ENCODE measurements at places on chromosomes 1 and 21.
A peak's percentile ranks its signal among the peaks of the same experiment; 100 is the strongest.

GRCh38 chr1:2288311-2288710, 60.2 kb downstream of the SKI start:
- no peak for DNase-seq

GRCh38 chr1:29341936-29342335, 105.6 kb downstream of the PTPRU start:
- no peak for DNase-seq

GRCh38 chr1:84884671-84885389, 8.2 kb downstream of the LPAR3 start:
- DNase-seq, result no peak

DNA sequence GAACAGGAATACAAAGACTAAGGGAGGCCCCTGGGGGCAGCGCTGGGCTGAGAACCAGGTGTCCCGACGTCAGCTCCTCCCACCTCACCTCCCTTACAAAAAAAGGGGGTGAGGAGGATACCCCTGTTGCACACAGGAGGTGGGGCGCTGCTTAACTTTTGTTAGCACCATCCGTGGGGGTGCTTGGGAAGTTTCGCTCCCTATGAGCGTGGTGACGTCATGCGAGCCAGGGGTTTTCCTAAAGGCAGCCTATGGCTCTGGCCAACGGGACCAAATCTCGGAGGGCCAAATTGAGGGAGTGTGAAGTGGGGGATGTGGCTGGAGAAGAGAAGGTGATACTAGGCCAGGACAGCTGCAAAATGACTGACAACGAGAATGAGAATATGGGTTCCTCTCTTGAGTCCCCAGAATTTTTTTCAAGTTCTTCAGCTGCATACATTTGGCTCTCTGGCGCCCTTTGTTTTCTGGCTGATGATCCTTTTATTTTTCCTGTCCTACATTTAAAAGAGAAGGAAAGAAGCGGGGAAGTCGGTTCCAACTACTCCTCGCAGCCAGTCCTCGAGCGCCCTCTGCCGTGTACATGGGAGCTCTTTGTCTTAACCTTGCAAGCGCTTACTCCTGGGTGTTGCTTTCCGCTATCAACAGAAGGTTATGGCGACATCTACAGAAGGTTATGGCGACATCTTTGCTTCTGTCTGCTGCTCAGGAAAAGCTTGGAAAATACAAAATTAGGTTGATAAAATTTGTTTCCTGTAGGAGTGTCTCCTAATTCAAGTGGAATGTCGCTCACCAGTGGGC, 48.0 kb upstream of the ZC3H11B start:
- DNase-seq, result peak; percentile 75

GRCh38 chr1:31666263-31666963, 21.7 kb upstream of the PEF1 start:
- no peak for DNase-seq

- no peak for DNase-seq
Measured at GRCh38 chr1:181083842-181084605, 4.5 kb upstream of the IER5 start.

GRCh38 chr1:211174375-211174774, 40.4 kb upstream of the KCNH1 start:
- DNase-seq, result no peak

- DNase-seq, result no peak
Measured at GRCh38 chr1:145962157-145963102, 1.9 kb downstream of the ANKRD34A start.

GRCh38 chr1:213287987-213288386, 236.9 kb downstream of the RPS6KC1 start:
- DNase-seq, result no peak

DNA sequence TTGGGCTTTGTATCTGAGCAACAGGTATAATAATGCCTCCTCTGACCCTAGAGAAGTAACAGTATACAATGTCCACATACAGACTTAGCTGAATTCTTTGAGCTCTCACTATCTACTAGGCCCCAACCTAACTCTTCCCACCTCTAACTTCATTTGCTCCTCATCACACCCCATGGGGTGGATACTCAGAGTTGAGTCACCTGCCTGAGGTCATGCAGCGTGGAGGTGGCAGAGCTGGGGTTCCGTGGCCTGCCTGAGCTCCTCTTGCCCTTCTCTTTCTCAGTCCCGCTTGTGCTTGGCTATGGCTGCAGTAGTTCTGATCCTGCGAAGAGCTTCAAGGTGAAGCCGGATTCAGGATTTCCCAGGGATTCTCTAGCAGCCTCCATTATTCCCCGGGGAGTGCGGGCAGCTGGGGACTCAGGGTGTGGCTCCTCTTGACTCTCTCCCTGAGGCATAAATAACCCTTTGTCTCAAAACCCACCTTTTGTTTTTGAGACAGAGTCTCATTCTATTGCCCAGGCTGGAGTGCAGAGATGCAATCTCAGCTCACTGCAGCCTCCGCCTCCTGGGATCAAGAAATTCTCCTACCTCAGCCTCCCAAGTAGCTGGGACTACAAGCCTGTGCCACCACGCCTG, 29.9 kb upstream of the ACTL8 start:
- no peak for DNase-seq

DNA sequence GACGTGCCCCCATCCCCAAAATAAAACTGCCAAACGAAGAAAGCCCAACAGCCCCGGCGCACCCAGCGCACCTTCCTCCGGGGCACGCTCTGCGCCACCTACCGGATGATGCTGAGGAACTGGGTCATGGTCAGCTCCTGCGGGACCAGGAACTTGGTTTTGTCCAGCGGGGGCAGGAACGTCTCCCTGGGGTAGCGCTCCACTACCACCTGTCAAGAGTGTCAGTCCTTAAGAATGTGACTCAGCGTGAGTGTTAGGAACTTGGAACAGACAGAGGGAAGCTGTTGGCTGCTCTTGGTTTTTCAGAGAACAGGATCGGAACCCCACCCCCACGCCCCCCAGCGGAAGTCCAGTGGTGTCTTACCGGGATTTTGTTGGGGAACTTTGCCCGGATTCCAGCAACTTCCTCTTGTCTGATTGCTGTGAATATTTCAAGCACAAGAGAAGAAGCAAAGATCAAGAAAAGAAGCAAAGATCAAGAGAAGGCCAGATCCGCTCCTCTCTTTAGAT, 431 bp downstream of the MAP1LC3C start:
- peak; percentile 64 for DNase-seq

DNA sequence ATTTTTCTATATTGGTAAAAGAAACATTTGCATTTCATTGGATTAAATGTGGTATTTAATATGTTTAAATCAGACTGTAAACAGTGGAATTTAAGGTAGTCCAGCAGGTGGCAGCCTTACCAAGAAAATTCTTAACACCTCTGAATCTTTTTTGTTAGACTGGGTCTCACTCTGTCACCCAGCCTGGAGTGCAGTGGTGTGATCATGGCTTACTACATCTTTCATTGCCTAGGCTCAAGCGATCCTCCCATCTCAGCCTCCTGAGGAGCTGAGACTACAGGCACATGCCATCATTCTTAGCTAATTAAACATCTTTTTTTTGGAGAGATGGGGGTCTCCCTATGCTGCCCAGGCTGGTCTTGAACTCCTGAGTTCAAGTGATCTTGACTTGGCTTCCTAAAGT, 98.8 kb downstream of the RABGAP1L start:
- DNase-seq, result no peak

DNA sequence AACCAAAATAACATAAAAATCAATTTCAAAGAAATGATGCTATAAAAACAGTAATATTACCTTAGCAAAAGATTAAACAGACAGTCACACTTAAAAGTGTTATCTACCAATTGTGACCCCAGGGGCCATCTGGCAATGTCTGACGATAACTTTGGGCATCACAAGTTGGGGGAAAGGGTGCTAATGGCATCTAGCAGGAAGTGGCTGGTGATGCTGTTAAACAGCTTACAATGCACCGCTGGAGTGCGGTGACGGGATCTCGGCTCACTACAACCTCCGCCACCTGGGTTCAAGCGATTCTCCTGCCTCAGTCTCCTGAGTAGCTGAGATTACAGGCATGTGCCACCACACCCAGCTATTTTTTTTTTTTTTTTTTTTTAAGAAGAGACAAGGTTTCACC, 27.6 kb downstream of the NUP133 start:
- DNase-seq, result no peak

DNA sequence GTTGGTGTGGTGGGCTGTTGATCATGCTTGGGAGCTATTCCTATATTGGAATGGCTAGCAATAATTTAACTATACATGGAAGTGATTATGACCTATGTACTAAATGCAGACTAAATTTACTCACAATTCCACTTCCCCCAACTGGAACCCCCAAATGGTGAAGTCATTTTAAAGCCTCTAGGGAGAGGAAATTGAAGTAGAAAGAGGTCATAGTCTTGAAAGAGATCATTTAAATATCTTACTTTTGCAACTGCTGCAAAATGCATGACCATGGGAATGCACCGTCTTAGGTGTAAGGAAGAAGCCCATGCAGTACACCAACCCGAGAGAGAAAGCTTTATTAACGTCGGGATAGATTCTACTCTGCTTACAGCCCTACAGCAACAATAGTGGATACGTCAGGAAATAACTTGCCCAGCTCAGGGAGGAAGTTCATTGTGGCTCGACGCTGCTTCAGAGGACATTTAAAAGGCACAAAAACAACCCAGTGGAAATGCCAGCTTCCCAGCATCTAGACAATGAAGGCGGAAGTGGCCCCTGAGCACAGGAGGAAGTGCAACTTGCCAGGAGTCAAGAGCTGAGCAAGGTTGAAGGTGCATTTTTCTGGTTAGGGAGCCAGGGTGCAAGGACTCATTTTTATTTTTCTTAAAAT, 26.5 kb downstream of the CYYR1 start:
- no peak for DNase-seq

DNA sequence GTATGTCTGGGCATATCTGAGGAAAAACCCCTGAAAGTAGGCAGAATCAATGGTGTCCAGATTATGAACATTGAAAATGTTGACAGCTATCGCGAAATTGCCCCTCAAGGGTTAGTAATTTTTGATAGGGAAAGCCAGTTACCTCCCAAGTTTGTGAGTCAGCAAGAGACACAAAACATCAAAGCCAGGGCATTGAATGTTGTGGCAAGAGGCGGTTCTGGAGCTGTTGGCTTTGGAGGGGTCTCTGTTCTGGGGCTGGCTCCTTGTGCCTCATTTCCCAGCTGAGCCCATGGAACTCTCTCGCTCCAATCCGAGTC, 10.6 kb upstream of the S100A11 start:
- DNase-seq, result no peak

DNA sequence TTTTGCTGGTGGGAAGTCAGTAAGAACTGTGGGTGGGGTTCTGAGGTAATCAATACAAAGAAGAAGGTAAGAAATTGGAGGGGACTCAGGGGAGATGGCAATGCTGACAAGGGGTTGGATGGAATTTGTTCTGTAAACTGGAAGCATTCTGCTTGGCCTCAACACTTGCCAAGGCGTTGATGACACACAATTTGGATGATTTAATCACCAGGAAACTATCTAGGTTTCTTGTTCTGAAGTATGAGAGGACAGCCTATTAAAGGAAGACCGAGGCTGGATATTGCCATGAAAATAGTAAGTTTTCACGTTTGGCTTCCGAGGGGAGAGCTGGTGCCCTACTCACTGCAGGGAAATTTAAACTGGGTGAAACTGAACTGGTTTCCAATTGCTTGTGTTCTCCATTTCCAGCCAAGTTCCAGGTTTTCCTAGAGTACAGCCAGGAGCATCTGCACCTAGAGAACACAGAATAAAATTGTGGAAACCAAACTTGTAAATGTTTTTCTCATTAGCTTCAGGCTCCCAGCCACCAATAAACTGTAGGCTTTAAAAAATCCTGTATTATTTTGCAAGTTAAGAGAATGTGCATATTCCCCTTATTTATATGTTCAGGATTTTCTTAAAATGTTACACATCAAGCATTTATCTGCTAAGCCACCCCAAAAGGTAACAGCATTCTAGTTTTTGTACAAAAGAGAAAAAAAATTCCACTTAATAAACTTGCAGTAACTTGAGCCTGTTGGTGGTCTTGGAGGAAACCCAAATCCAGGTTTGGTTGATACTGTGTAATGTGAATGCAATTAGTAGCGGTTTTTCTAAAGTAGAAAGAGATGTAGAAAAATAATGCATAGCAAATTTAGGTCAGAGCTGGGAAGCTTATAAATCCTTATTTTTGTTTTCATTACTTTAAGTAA, 53.8 kb downstream of the ROR1 start:
- no peak for DNase-seq

DNA sequence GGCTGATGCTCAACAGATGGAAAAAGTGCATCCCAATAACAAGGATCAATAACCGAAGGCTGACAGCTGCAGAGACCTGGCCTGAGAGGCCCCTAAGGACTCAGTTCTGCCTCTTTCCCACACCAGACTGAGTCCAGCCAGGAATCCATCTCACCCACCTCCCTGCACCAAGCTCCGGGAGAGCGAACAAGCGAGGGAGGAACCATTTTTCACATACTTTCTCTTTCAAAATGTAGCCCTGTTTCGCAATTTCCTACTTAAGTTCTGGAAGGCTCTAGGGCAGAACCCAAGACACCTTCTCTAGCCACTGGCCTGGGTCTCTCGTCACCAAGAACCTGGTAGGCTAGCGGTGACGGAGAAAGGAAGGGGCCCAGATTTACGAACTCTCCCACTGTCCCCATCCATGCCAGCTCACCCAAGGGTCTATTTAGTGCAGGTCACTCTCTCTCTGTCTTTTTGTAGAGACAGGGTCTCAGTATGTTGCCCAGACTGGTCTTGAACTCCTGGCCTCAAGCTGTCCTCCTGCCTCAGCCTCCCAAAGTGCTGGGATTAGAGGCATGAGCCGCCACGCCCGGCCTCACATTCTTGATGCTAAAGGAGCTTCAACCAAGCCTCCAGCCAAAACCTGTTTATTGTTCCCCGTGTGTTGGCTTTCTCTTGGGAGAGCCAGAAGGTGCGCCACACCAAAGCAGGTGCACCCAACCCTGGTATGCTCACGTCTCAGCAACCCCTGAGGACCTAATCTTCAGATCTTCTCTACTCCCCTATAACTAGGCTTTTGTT, 10.9 kb upstream of the GNL2 start:
- no peak for DNase-seq

- DNase-seq, result no peak
Measured at GRCh38 chr1:119338004-119338403, 30.6 kb upstream of the HAO2 start.

DNA sequence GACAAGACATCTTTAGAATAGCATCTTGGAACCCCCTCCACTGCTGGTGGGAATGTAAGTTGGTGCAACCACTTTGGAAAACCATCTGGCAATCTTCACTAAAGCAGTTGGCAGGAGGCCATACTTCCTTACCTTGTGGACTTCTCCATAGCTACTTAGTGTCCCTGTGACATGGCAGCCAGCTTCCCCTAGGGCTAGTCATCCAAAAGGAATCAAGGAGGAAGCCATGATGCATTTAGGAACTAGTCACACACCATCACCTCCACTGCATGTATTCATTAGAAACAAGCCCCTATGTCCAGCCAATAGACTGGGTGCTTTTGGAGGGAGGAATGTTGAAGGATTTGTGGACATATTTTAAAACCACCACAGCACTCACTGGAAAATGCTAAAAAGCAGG, 19.9 kb downstream of the MX2 start:
- no peak for DNase-seq

- no peak for DNase-seq
Measured at GRCh38 chr1:201396861-201397464, 2.2 kb downstream of the LAD1 start.
